ENCODE measurements at places on chromosomes 2 and 18.

DNA sequence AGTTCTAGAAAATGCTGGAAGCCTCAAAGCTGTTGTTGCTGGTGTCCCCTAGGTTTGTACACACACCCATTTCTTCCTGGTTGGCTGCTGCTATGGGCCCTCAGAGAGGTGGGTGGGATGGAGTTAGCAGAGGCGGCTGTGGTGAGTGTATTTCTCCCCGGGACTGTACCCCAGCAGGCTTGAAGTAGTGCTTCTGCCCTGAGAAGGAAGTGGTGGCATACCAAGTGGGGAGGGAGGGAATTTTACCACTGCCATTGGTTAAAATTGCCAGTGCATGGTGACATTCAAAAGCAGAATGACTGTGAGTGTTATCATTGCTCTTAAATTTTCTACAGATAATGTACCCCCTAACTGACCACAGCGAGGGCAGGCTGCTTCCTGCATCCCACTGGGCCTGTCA, 125.6 kb upstream of the CAPN13 start:
- no peak for DNase-seq

DNA sequence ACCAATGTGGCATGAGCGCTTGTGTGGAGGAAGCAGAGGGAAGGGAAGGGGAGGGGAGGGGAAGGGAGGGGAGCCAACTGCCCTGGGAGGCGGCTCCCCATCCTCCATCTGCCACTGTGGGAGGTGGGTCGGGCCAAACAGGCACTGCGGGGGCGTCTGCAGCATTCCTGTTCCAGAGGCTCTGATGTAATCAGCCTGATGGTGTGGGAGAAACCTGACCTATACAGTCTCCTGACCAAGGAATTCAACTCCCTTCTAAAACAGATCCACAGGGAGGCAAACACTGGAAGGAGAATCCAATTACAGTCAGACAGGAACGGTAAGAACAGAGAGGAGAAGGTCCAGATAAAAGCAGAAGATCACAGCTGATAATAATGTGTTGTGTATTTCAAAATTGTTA, 88.8 kb downstream of the CD8B2 start:
- DNase-seq: peak; percentile 87

- no peak for DNase-seq
Observed at GRCh38 chr2:98502556-98503335, 58.1 kb downstream of the INPP4A start.

DNA sequence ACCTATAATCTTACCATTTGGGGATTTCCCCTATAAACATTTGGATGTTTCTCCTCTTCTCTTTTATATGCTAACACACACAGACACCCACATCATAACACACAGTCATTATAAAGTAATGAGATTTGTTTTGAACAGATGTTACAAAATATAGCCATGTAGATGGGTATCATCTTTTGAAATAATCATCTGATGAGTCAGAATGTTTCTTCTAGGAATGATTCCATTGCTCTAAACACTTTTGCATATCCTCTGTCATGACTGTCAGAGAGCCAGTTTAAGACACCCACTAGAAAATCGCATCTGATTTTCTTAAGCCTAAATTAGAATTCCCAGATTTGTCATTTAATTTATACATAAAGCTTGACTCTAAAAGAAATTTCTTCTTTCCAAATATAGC, 442.6 kb downstream of the CMPK2 start:
- peak; percentile 19 for DNase-seq

- no peak for DNase-seq
Observed at GRCh38 chr2:173175222-173175621, 99.6 kb downstream of the MAP3K20 start.

DNA sequence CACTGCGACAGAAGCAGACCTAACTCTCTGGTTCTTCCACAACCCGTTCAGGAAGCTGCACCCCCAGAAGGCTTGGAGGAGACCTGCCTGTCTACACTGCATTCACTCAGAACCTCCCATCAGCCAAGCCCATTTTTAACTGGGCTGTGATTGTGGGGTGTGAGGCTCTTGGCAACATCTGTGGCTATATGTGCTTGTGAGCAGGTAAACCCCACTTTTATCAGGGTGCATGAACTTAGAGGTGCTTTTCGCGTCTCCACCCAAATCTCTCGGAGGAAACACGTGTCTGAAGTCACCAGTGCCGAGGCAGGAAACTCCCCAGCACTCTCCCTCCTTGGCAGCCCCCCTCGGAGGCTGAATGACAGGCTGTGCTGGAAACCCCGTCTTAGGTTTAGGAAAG, 158.2 kb upstream of the SALL3 start:
- DNase-seq: no peak

DNA sequence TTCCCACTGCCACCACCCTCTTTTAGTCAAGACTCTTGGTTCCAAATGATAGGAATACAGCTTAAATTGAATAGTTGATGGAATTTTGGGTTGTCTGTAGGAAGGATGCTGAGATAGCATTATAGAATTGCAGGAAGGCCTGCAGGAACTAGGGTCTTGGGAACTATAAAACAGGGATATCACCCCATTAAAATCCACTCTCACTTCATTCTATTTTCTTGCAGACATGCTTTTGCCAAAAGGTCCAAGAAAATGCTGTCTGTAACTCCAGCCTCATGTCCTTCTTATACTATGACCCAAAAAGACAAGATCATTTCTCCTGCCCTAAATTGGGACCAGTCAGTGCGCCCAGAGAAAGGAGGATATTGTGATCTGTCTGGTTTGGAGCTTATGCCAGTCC, 89.1 kb downstream of the COMMD1 start:
- DNase-seq: no peak

- no peak for DNase-seq
Observed at GRCh38 chr2:98936353-98937351, 627 bp upstream of the CRACDL start.

GRCh38 chr2:32820088-32820487, 126.7 kb upstream of the LTBP1 start:
- DNase-seq: no peak

DNA sequence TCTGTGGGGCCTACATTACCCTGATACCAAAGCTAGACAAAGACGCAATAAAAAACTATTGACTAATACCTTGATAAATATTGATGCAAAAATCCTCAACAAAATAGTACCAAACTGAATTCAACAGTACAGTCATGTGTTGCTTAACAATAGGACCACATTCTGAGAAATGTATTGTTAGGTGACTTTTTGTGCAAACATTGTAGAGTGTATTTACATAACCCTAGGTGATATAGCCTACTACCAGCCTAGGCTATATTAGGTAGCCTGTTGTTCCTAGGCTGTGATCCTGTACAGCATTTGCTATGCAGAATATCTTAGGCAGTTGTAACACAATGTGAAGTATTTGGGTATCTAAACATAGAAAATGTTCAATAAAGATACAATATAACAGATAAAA, 36.7 kb downstream of the CCDC138 start:
- DNase-seq: no peak

GRCh38 chr2:120770641-120771040, 35.0 kb downstream of the GLI2 start:
- DNase-seq: no peak

GRCh38 chr2:169081551-169081950, 12.2 kb downstream of the DHRS9 start:
- no peak for DNase-seq

DNA sequence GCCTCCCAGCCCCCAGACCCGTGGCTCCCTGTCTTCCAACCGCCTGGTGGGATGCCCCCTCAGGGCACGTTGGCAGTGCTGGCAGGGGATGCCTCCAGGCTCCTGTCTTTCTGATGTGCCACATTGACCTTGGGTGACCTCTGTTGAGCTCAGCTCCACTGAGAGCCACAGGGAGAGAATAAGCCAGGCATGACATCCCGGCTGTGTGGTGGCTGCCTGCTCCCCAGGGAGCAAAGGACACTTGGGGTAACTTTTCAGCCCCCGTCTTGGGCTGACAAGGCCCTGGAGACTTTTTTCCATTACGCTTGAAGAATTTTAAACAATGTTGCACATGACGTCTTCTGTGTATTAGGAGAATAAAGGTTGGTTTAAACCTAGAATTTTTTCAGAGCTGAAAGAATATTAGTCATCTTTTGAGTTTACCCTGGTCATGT, 246.0 kb downstream of the TSN start:
- no peak for DNase-seq

DNA sequence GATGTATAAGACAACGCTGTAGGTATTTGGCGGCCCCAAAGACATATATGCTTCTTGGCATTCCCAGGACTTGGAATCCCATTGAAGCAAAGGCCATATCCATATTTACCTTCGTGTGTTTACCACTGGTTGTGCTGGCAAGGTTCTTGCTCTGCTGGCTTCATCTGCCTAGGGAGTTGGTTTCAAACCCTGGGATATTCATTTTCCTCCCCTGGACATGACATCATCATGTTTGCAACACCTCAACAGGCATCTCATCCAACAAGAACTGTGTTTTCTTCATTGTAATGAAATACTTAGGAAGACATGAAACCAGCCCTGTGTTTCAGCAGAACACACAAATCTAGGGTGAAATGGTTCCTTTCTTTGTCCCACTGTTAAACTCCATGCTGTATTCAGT, 77.9 kb upstream of the PHLPP1 start:
- DNase-seq: no peak

GRCh38 chr2:163281717-163282116, 443.1 kb upstream of the KCNH7 start:
- DNase-seq: no peak

DNA sequence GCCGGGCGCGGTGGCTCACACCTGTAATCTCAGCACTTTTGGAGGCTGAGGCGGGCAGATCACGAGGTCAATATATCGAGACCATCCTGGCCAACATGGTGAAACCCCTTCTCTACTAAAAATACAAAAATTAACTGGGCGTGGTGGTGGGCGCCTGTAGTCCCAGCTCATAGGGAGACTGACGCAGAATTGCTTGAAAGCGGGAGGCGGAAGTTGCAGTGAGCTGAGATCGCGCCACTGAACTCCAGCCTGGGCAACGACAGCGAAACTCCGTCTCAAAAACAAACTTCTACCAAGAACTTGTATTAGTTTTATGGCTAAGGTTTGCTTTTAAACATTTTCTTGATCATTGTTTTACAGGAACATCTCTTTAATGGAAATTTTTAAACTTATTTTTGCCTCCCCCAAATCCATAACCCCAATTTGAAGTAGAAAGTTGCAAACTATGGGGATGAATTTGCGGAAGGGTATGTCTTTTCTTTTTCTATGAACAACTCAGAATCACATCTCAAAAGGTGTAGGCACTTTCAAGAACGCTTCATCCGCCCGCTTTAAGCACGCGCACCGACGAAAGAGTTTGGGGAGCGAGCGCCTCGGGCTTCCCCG, 46.8 kb upstream of the PTMA start:
- DNase-seq: no peak

- DNase-seq: no peak
Observed at GRCh38 chr2:209321076-209321475, 102.8 kb upstream of the MAP2 start.

DNA sequence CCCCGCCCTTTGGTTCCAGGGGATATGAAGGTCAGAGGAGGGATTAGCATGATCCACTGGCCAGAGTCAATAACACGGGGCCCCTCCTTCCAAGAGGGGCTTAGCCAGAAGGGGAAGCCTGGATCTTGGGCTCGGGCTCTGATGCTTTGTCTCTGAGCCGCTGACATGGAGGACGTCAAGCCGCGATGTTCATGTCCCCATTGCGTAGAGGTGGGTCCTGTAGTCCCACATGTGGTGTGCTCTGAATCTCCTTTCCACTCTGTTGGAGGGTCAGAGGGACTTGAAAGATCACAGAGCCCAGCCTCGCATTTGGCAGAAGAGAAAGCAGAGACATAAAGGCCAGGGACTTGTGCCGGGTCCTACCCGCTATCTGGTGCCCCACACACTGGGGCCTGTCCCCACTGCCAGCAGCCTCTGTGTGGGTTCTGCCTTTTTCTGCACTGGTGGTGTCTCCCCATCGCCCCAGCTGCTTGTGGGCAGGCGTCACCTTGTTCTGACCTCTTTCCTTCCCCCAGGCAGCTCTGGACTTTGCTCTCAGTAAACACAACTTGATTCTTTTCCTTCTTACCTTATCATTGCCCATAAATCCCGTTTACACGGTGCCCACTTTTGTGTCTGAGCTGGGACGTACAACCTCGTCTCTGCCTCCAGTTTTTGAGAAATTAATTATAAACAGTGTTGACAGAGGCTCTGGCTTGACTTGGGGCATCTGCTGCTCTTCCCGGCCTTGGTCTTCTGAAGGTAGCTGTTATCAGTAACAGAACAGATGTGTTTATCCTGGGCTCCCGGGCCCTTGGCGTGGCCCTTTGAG, 48.8 kb downstream of the SH3BP4 start:
- DNase-seq: no peak

- no peak for DNase-seq
Observed at GRCh38 chr2:170847716-170848115, 31.0 kb downstream of the GAD1 start.
